ENCODE measurements at places on chromosomes 7 and 10.

GRCh38 chr10:51083356-51083853, 9.1 kb downstream of the PRKG1 start:
- no peak for DNase-seq

- DNase-seq, result no peak
Measured at GRCh38 chr7:137576481-137576880, 232.9 kb upstream of the PTN start.

- peak; percentile 19 for DNase-seq
Measured at GRCh38 chr10:63431962-63432797, 33.6 kb downstream of the JMJD1C start.

GRCh38 chr10:104328646-104328895, 9.7 kb downstream of the ITPRIP start:
- no peak for DNase-seq

DNA sequence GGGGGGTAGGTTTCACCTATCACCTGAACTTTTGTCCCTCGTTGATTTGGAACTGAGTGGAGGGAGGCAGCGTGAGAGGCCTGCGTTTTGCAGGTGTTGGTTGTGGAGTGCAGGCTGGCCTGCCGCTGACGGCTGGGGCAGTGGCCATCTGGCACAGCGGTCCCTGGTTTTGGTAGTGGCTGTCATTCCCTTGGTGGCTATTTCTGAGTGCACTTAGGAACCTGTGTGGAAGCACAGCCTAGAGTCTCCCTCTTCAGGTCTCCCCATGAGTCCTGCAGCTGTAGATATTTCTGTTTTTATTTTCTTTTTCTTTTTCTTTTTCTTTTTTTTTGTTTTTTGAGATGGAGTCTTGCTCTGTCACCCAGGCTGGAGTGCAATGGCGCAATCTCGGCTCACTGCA, 129.2 kb downstream of the CUL2 start:
- no peak for DNase-seq

GRCh38 chr7:156639426-156640256, 933 bp upstream of the RNF32 start:
- no peak for DNase-seq

GRCh38 chr10:112732277-112732921, 217.6 kb upstream of the TCF7L2 start:
- DNase-seq, result no peak

DNA sequence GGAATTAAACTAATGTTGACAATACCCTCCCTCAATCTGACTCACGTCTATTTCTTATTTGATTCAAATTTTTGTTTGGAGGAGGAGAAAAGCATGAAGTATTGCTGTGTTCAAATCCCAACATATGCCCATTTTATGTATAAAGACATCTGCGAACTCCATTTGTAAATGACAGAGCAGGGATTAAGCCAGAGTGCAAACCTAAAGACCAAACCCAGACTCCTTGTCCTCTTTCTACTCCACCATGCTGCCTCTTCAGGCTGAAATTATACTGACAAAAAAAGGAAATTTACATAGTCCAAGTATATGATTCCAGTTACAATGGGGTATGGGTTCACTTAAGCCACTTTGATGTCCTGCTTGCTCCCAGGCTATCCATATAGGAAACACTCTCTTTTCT, 383.1 kb downstream of the ADRA2A start:
- DNase-seq, result no peak

DNA sequence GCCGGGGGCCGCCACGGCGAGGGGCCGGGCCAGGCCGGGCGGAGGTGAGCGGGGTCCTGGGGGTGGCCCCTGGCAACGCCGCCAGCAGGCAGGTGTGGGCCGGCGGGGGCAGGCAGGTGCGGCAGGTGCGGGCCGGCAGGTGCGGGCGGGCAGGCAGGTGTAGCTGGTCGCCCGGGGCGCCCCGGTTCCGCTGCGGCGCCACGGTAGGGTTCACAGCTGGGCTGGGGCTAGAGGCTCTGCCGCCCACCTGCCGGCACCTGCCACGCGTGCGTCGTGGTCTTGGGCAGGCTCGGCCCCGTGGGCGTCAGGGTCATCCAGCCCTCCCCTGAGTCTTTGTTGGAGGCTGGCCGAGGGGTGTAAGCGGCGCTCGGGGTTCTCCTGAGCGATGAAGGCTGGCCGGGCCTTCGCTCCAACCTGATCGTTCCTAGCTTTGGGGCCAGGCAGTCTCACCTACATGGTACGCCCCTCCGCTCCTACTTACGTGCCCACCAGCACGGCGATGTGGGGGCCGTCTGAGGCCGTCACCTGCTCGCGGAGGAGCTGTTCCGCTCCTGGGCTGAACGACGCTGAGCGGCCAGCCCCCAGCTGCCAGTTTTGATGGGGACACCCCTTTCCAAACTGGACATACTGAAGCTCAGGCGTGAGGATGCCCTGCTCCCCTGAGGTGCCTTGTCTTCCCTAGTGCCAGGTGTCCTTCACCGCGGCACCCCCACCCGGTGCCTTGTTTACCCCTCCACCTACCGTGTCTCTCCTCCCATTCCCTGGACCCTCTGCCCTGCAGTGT, 493 bp downstream of the ZMIZ2 start:
- no peak for DNase-seq

DNA sequence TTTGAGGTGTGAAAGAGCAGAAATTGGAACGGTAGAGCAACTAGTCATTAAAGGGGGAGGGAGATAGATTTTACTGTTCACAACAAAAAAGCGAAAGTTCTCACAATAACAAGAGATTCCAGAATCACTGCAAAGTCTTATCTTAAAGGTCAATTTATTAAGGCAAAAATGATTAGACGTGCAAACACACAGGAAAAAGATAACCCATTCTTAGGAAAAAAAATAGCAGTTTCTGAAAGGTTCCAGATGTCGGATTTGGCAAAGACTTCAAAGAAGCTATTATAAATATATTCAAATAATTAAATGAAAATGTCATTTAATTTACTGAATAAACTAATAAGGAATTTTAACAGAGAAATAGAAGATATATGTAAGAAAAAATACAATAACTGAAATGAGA, 70.8 kb upstream of the GNAI1 start:
- no peak for DNase-seq

DNA sequence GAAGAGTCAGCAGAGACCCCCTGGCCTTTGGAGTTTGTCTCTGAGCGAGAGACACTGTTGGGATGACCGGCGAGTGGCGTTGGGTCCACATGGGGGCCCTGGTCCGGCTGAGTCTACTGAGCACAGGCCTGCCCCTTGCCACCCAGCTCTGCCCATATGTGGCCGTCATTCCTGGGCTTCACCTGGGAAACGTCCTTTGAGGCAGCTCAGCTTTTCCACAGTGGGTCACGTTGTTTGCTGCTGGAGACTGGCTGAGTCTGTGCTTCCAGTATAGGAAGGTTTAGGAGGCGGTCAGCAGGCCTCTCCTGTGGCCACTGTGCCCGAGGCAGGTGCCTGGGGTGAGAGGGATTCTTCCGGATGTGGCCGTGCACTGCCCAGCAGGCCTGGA, 17.1 kb downstream of the ADAM8 start:
- no peak for DNase-seq

- DNase-seq, result no peak
Measured at GRCh38 chr10:97895915-97896314, 46.3 kb downstream of the GOLGA7B start.

- peak; percentile 49 for DNase-seq
Measured at GRCh38 chr7:87312215-87312865, 33.1 kb upstream of the CROT start.
